Fibroblast of lung (primary cell): ENCODE measurements at places on chromosomes 13 and 19. TPM values are rescaled to one million over a fixed set of nuclear protein-coding genes. Genes with fewer than 3 reads are reported as not detected.

DNA sequence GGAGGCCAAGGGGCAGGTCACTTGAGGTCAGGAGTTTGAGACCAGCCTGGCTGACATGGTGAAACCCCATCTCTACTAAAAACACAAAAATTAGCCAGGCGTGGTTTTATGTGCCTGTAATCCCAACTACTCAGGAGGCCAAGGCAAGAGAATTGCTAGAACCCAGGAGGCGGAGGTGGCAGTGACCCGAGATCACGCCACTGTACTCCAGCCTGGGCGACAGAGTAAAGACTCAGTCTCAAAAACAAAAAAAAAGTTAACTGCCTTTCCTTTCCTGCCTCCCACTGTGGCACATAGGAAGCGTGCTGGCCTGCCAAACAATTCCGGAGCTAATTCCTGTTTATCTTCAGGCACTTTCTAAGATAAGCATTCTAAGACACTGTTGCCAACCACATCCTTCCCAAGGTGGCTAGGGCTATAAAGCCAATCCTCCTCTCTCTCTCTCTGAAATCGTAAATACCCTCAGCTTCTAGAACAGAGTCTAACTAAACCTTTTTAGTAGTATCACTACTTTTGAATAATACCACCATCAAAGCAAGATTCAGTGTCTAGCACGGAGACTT, 21.6 kb downstream of the SLC25A30 start:
- H3K36me3 ChIP-seq, result peaks cover 4% of the 10 kb centered on the region
- no peaks in the 10 kb centered on the region for H3K4me1 ChIP-seq
- no peak overlapping the region for H3K4me3 ChIP-seq
- no peak overlapping the region for H3K27ac ChIP-seq
- no peaks in the 10 kb centered on the region for H3K27me3 ChIP-seq

DNA sequence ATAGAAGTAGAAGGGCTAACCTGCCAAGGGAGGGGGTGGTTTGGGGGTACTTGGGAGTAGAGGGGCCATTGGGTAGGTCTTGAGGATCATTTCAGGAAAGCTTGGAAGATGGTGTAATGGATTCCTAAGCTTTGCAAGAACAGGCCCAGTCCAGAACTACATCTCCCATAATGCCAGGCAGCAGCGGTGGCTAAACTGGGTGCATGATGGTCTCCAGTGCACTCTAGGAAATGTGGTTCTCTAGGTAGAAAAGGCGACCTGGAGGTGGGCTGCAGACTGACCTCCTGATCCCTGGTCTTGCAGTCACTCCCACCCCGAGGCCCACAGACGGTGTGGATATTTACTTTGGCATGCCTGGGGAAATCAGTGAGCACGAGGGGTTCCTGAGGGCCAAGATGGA, 3.8 kb downstream of the APLP1 start:
- DNase-seq, result no peak
- peaks cover 12% of the 10 kb centered on the region for H3K4me1 ChIP-seq
- no peaks in the 10 kb centered on the region for H3K36me3 ChIP-seq
- peaks cover 14% of the 10 kb centered on the region for H3K27me3 ChIP-seq

- no peak overlapping the region for H3K4me3 ChIP-seq
- H3K4me1 ChIP-seq, result no peaks in the 10 kb centered on the region
- DNase-seq, result no peak
- H3K27me3 ChIP-seq, result no peaks in the 10 kb centered on the region
Observed at GRCh38 chr13:90526711-90527110, 820.8 kb upstream of the MIR17HG start.

- peaks cover 25% of the 10 kb centered on the region for H3K27me3 ChIP-seq
- H3K4me3 ChIP-seq, result no peak overlapping the region
- H3K36me3 ChIP-seq, result no peaks in the 10 kb centered on the region
- no peak for DNase-seq
- no peak overlapping the region for H3K27ac ChIP-seq
- no peaks in the 10 kb centered on the region for H3K4me1 ChIP-seq
Observed at GRCh38 chr13:33015791-33016323, 366 bp upstream of the KL start.

DNA sequence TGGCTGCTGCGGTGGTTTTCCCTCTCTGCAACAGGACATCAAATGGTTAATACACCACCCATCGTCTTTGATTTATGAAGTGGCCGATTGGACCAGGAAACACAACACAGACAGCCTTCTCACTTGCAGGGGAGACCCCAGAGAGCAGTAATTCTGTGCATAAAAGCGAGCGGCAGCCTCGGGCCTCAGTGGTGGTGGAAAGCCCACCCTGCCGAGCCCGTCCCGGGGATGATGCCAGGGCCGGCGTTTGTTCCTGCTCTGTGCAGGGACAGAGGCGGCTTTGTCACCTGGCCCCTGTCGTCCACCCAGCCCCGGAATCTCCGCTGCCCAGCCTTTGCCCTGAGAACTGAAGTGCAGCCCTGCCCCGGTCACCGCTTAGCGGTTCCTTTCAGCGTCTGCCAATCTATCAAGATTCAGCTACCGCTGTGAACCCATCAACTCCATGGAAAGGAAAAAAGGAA, 184.4 kb downstream of the TSHZ3 start:
- no peak for DNase-seq
- no peaks in the 10 kb centered on the region for H3K36me3 ChIP-seq
- H3K4me3 ChIP-seq, result no peak overlapping the region
- H3K27ac ChIP-seq, result no peak overlapping the region
- no peaks in the 10 kb centered on the region for H3K27me3 ChIP-seq

- no peaks in the 10 kb centered on the region for H3K27me3 ChIP-seq
- H3K4me1 ChIP-seq, result no peaks in the 10 kb centered on the region
- H3K4me3 ChIP-seq, result no peak overlapping the region
- no peak for DNase-seq
- peaks cover 12% of the 10 kb centered on the region for H3K36me3 ChIP-seq
- H3K27ac ChIP-seq, result no peak overlapping the region
Observed at GRCh38 chr19:36106441-36106840, 4.5 kb upstream of the OVOL3 start.

DNA sequence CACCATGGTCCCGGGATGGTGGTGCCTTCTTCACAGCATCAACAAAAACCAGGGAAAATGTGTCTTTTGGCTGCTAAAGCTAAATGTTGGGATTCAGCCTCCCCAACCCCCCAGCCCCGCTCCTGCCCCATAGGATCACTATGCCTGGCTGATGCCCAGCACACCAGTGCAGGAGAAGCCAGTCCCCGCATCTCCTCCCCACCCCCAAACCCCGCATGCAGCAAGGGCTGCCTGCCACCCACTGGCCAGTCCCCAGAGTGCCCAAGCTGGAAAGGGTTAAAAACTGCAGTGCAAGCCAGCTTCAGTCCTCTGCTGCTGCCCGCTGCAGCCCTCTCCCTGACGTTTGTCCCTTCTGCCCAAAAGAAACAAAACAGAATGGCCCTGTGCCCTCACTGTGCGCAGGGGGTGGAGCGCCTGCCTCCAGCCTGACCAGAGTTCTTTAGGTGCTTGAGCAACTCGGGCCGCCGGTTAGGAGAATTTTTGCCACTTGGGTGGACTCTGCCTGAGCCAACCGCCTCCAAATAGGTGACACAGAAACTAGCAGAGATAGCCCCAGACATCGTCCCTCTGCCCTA, 3.7 kb downstream of the CALM3 start:
- H3K27ac ChIP-seq, result no peak overlapping the region
- H3K4me1 ChIP-seq, result peaks cover 14% of the 10 kb centered on the region
- DNase-seq, result no peak
- no peaks in the 10 kb centered on the region for H3K27me3 ChIP-seq

DNA sequence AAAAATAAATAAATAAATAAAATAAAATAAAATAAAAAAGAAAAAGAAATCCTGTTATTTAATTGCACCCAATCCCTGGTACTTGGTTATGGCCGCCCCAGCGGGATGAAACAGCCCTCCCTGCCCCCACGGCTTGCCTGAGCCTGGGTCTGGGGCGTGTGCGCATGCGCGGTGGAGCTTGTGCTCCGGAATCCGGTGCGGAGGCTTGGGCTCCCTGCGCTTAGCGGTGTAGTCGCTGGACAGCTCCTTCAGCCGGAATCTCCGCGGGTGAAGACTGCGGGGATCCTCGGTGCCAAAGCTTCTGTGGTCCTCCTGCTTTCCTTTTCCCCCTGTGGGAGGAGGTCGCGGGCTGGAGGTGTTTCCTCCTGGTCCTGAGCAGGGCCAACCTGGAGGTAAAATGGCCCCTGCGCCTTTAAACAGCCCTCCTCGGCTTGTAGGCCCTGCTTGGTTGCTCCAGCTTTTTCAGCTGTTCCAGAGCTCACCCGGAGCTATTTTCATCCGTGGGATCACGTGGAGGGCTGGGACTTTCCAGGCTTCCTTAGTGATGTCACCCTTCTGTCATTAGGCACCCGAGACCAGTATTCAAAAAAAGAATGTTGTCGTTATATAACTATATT, at the start of gene PLA2G4C:
TSS of gene PLA2G4C (minus strand) at position 468 of the 617 bp plus-strand sequence. CDS start 4,288 bp downstream, outside the sequence.
- peaks cover 4% of the 10 kb centered on the region for H3K4me1 ChIP-seq
- no peaks in the 10 kb centered on the region for H3K36me3 ChIP-seq
- no peaks in the 10 kb centered on the region for H3K27me3 ChIP-seq

- H3K4me3 ChIP-seq, result no peak overlapping the region
- no peaks in the 10 kb centered on the region for H3K27me3 ChIP-seq
- H3K4me1 ChIP-seq, result peaks cover 3% of the 10 kb centered on the region
- DNase-seq, result no peak
Observed at GRCh38 chr19:13104848-13105711, 2.4 kb upstream of the LYL1 start.

- no peaks in the 10 kb centered on the region for H3K27me3 ChIP-seq
- H3K36me3 ChIP-seq, result no peaks in the 10 kb centered on the region
- H3K4me1 ChIP-seq, result no peaks in the 10 kb centered on the region
- no peak overlapping the region for H3K27ac ChIP-seq
- H3K4me3 ChIP-seq, result no peak overlapping the region
Observed at GRCh38 chr19:23810496-23810895, 51.8 kb upstream of the ZNF681 start.

- no peaks in the 10 kb centered on the region for H3K27me3 ChIP-seq
- H3K36me3 ChIP-seq, result no peaks in the 10 kb centered on the region
Observed at GRCh38 chr13:88707646-88708045, 1036.5 kb downstream of the SLITRK5 start.

- DNase-seq, result no peak
- no peak overlapping the region for H3K4me3 ChIP-seq
- H3K27ac ChIP-seq, result no peak overlapping the region
- no peaks in the 10 kb centered on the region for H3K36me3 ChIP-seq
- H3K4me1 ChIP-seq, result no peaks in the 10 kb centered on the region
- no peaks in the 10 kb centered on the region for H3K27me3 ChIP-seq
Observed at GRCh38 chr13:93851236-93851635, 624.6 kb downstream of the GPC6 start.

- H3K4me3 ChIP-seq, result no peak overlapping the region
- no peaks in the 10 kb centered on the region for H3K4me1 ChIP-seq
- no peak for DNase-seq
- H3K36me3 ChIP-seq, result no peaks in the 10 kb centered on the region
- H3K27ac ChIP-seq, result no peak overlapping the region
Observed at GRCh38 chr13:107770541-107770940, 444.8 kb downstream of the LIG4 start.

GRCh38 chr13:97211300-97211699, 10.8 kb upstream of the MBNL2 start:
- no peak overlapping the region for H3K4me3 ChIP-seq
- H3K27me3 ChIP-seq, result no peaks in the 10 kb centered on the region
- no peaks in the 10 kb centered on the region for H3K4me1 ChIP-seq

GRCh38 chr13:113635709-113636108, 22.3 kb downstream of the ATP4B start:
- H3K36me3 ChIP-seq, result peaks cover 37% of the 10 kb centered on the region
- DNase-seq, result no peak
- no peaks in the 10 kb centered on the region for H3K4me1 ChIP-seq
- H3K27me3 ChIP-seq, result no peaks in the 10 kb centered on the region

DNA sequence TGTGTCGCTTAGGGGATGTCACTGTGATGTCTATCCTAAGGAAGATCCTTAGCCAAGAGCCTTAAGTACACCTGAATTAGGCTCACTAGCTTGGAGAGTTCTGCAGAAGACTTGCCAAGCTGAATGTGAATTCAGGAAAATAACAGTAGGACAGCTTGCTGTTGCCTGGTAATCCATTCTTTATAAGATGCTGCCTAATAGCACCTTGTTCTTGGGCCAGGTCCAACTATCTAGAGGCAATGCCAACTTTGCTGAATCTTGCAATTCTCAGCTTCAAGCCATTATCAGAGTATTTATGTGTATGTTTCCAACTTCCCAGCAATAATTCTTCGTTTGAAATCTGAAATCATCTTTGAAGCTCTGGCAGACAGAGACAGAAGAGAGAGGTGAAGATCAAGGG, 102.8 kb downstream of the PCDH17 start:
- no peak overlapping the region for H3K27ac ChIP-seq
- H3K4me3 ChIP-seq, result no peak overlapping the region
- H3K27me3 ChIP-seq, result no peaks in the 10 kb centered on the region
- DNase-seq, result no peak
- H3K4me1 ChIP-seq, result no peaks in the 10 kb centered on the region

DNA sequence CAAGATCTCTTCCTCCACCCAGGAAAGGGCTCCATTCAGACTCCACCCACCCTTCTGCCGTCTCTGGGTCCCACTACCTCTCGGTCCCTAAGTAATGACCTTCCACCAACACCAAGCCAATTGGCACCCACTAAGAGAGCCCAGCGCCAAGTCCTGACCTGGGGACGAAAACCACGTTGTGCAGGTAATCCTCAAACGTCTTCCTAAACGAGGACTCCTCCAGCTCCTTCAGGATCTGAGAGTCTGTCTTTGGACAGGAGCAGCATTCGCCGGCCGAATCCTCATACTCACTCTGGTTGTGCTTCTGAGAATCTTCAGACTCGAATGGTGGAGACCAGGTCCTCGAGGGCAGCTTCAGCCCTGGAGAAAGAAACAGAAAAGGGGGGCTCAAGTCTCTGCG, 83.1 kb downstream of the ZNF557 start:
- H3K27ac ChIP-seq, result no peak overlapping the region
- DNase-seq, result peak; percentile 9
- no peak overlapping the region for H3K4me3 ChIP-seq
- no peaks in the 10 kb centered on the region for H3K4me1 ChIP-seq

MEX3D gene
- total RNA-seq, result 33.0 and 40.1 TPM in 2 replicates

MAMSTR gene
- total RNA-seq, result 0.51 and 0.99 TPM in 2 replicates

CYP4F8 gene
- not detected in 2 replicates for total RNA-seq

FRY gene
- 4.1 and 18.3 TPM in 2 replicates for total RNA-seq

RNF126 gene
- 12.1 and 18.0 TPM in 2 replicates for total RNA-seq

MCF2L gene
- 1.0 and 3.3 TPM in 2 replicates for total RNA-seq

ACP7 gene
- not detected in 2 replicates for total RNA-seq

LRRC63 gene
- under 0.01 and 0.17 TPM in 2 replicates for total RNA-seq
